Activated CD4-positive, alpha-beta memory T cell treated with anti-CD3 and anti-CD28 coated beads, Interleukin-2, amount 10 ng/mL, durations not matched to agents 7 days and 5 days (primary cell): ENCODE measurements at places on chromosomes 5 and 9. TPM values are rescaled to one million over a fixed set of nuclear protein-coding genes. Genes with fewer than 3 reads are reported as not detected.

- no peak overlapping the region for H3K27ac ChIP-seq
- no peak for DNase-seq
- no peaks in the 10 kb centered on the region for H3K36me3 ChIP-seq
- H3K4me3 ChIP-seq: no peak overlapping the region
- no peaks in the 10 kb centered on the region for H3K27me3 ChIP-seq
Observed at GRCh38 chr5:138955013-138955660, 80.0 kb upstream of the LRRTM2 start.

GRCh38 chr5:153491856-153492255 lies 1.4 kb downstream of the GRIA1 start:
- no peak overlapping the region for H3K27ac ChIP-seq
- H3K36me3 ChIP-seq: no peaks in the 10 kb centered on the region
- H3K4me1 ChIP-seq: no peaks in the 10 kb centered on the region
- peaks cover 18% of the 10 kb centered on the region for H3K27me3 ChIP-seq
- H3K4me3 ChIP-seq: no peak overlapping the region

DNA sequence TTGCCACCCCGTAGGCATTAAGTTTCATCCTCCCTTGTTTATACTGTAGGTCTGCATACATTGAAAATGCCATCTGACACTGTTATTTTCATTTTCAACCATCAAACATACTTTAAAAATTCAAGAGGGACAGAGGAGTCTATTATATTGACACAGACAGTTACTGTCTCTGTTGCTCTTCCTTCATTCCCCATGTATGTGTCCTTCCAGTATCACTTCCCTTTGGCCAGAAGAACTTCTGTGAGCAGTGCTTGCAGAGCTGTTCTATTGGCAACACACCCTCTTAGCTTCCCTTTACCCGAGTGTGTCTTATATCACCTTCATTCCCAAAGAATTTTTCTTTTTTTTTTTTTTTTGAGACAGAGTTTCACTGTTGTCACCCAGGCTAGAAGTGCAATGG lies 42.8 kb downstream of the RASGEF1C start:
- H3K36me3 ChIP-seq: no peaks in the 10 kb centered on the region
- no peak for DNase-seq
- H3K27me3 ChIP-seq: peaks cover 19% of the 10 kb centered on the region
- no peak overlapping the region for H3K4me3 ChIP-seq
- H3K4me1 ChIP-seq: no peaks in the 10 kb centered on the region

DNA sequence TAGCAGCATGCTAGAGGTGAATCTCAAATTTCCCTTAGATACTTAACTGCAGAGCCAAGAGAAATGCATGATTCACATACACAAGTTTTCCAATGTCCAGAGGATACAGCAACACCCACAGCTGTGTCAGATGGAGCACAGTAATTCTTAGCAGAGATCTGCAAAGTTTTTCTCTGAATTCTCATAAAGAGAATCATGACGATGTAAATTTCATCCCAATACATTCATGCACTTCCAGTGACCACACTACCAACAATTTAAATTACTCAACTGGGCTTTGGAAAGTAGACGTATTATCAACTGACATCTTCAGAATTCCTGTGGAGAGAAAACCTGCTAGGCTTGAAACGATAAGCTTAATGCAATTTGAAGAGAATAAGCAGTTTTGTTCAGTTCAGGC lies 378.8 kb upstream of the TLE4 start:
- H3K36me3 ChIP-seq: no peaks in the 10 kb centered on the region
- H3K27me3 ChIP-seq: no peaks in the 10 kb centered on the region
- H3K4me3 ChIP-seq: no peak overlapping the region
- H3K27ac ChIP-seq: no peak overlapping the region
- no peak for DNase-seq

GRCh38 chr5:56433039-56433617 lies 200.0 kb upstream of the ANKRD55 start:
- H3K27me3 ChIP-seq: no peaks in the 10 kb centered on the region
- peaks cover 4% of the 10 kb centered on the region for H3K4me1 ChIP-seq

- no peak overlapping the region for H3K4me3 ChIP-seq
- H3K36me3 ChIP-seq: no peaks in the 10 kb centered on the region
- no peak for DNase-seq
- peaks cover 6% of the 10 kb centered on the region for H3K27me3 ChIP-seq
- no peaks in the 10 kb centered on the region for H3K4me1 ChIP-seq
Observed at GRCh38 chr9:134863306-134863902, 17.2 kb upstream of the FCN2 start.

DNA sequence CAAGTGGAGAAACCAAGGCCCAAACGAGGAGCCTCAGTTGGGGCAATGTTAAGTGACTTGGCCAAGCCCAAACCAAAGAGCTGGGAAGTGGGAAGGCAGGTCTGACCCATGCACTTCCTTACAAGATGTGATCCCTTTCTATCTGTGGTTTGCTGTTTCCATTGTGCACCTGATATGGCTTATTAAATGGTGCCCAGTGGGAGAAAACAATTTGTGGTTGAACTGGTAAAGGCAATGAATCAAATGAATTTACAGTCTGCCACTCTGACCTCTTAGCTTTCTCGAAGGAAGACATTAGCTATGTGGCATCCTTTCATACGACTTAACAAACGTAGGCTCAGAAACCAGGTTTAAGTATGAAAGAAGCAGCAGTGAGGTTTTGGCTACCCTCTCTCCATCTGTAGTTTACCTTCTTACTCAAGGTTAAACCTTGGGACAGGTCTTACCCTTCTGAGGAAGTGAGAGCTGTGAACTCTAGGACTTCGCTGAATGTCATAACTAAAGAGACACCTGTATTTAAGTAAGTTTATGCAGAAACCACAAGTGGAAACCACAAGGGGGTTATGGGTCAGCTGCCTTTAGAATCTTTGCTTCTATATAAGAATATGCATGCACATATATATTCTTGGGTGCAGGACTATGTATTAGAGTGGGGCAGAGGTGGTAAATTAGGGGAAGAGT lies 100.5 kb upstream of the SPATA31D4 start:
- no peak for DNase-seq
- H3K4me3 ChIP-seq: no peak overlapping the region
- H3K27me3 ChIP-seq: no peaks in the 10 kb centered on the region
- no peaks in the 10 kb centered on the region for H3K4me1 ChIP-seq

DNA sequence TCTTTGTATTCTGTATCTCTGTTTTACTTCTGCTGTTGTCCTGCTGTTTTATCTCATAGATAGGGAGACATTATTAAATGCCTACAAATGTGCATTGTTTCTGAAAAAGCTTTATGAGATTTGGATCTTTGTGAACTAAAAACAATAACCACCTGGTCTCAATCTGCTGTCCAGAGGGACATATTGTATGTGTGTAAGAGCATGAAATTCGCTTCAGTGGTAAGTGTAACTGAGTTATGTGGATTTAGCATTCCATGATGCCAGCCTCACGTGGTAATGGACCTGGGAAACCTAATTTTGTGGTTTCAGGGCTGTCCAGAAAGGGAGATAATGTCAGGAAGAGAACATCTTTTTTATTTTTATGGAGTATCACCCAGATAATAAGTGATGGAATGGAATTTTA lies 119.3 kb downstream of the GDNF start:
- peaks cover 35% of the 10 kb centered on the region for H3K4me1 ChIP-seq
- no peaks in the 10 kb centered on the region for H3K27me3 ChIP-seq
- H3K27ac ChIP-seq: no peak overlapping the region
- H3K36me3 ChIP-seq: peaks cover 12% of the 10 kb centered on the region
- no peak for DNase-seq

DNA sequence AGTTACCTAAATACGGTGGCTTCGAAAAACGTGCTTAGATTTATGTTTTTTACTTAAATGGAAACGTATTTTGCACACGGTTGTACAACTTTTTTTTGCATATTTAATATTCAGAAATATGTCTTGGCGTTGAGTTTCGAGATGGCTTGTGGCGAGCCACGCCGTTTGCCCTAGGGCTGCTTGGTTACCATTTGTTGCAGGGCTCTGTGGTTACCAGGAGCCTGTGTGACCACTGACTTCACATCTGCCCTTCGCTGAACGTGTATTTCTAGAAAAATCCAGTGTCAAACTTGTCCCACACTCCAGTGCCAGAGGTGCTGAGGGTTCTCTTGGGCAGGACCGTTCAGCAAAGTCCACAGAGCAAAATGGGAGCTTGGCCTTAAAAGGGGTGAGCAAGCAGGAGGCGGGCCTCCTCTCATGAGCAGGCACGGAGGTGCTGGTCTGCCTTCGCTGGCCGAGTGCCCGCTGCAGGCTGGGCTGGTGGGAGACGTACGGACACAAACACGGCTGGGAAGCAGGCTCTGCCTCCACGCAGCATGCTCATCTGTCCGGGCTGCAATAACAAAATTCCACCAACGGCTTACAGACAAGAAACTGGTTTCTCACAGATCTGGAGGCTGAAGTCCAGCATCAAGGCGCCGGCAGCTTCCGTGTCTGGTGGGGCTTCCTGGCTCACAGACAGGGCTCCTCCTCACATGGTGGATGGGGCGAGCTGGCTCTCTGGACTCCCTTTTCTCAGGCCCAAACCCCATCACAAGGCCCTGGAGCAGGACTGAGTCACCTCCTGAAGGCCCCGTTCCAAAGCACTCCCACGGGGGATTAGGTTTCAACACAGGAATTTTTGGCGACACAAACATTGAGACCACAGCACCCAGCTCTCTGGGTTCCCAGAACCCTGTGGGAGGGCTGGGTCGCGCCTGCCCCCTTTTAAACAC lies 5.4 kb downstream of the MRPL36 start:
- no peaks in the 10 kb centered on the region for H3K27me3 ChIP-seq
- peak overlapping the region; percentile 98 for H3K27ac ChIP-seq
- peaks cover 85% of the 10 kb centered on the region for H3K4me1 ChIP-seq
- no peak for DNase-seq
- H3K36me3 ChIP-seq: peaks cover 33% of the 10 kb centered on the region

GRCh38 chr5:27462936-27463335 lies 424.6 kb upstream of the CDH9 start:
- H3K27me3 ChIP-seq: no peaks in the 10 kb centered on the region
- H3K36me3 ChIP-seq: no peaks in the 10 kb centered on the region
- no peak overlapping the region for H3K27ac ChIP-seq
- H3K4me3 ChIP-seq: no peak overlapping the region
- H3K4me1 ChIP-seq: no peaks in the 10 kb centered on the region
- DNase-seq: no peak

GRCh38 chr9:127540664-127541041 lies 71.4 kb upstream of the STXBP1 start:
- no peak for DNase-seq
- H3K27ac ChIP-seq: no peak overlapping the region
- H3K4me1 ChIP-seq: peaks cover 18% of the 10 kb centered on the region
- no peaks in the 10 kb centered on the region for H3K27me3 ChIP-seq
- no peak overlapping the region for H3K4me3 ChIP-seq

- no peak overlapping the region for H3K27ac ChIP-seq
- no peaks in the 10 kb centered on the region for H3K36me3 ChIP-seq
- H3K4me1 ChIP-seq: no peaks in the 10 kb centered on the region
- H3K4me3 ChIP-seq: no peak overlapping the region
- H3K27me3 ChIP-seq: peaks cover 9% of the 10 kb centered on the region
Observed at GRCh38 chr9:86413971-86414880, 60.0 kb upstream of the TUT7 start.

GRCh38 chr5:92641031-92641962 lies 939.7 kb downstream of the NR2F1-AS1 start:
- no peak overlapping the region for H3K27ac ChIP-seq
- H3K27me3 ChIP-seq: no peaks in the 10 kb centered on the region
- no peak for DNase-seq
- H3K4me1 ChIP-seq: no peaks in the 10 kb centered on the region
- H3K4me3 ChIP-seq: no peak overlapping the region

DNA sequence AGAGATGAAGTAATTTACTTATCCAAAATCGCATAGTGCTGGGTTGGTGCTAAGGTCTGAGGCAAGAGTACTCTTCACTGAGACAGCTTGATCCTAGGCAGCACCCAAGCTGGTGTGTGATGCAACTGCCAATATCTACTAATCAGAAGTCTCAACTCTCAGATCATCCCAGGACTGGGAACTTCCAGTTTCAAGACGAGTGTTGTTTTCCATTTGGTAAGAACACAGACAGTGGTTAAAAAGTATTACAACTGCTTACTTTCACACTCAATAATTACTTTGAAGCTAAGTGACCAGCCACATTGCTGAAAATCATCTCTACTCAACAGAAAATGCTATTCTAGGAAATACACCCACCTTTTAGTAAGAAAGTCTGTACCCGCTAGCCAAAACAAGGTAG lies 45.3 kb downstream of the FBXW11 start:
- H3K36me3 ChIP-seq: peaks cover 9% of the 10 kb centered on the region
- peaks cover 43% of the 10 kb centered on the region for H3K4me1 ChIP-seq
- no peak overlapping the region for H3K27ac ChIP-seq
- no peaks in the 10 kb centered on the region for H3K27me3 ChIP-seq

Gene SLC45A2
- total RNA-seq: 0.23 TPM

Gene PCDHA10
- not detected for total RNA-seq

Gene GPX3
- not detected for total RNA-seq

Gene PCDHGA7
- total RNA-seq: not detected
